ENCODE measurements at places on chromosomes 3 and 15.

- no peak for DNase-seq
These were observed 16.6 kb downstream of the ZNF35 start for GRCh38 chr3:44665173-44665572.

DNA sequence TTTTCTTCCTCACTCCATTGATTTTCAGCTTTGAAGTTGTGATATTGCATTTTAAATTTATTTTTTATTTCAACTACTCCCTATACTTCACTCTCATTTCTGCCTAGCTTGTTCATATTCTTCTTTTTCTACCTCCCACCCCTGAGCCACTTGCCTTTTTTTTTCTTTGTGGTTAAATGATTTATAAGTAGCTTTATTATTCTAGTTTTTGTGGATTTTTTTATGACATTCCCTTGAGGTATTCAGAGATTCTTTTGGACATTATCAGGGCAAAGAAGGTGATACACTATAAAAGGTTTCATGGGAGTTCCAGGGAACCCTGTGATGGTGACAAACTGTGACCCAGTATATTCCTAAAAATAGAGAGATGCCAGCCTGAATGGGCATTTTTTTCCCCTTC, 3.3 kb downstream of the C15orf61 start:
- no peak for DNase-seq

- peak; percentile 72 for DNase-seq
These were observed 17.3 kb downstream of the DPH3 start for GRCh38 chr3:16247282-16248061.

DNA sequence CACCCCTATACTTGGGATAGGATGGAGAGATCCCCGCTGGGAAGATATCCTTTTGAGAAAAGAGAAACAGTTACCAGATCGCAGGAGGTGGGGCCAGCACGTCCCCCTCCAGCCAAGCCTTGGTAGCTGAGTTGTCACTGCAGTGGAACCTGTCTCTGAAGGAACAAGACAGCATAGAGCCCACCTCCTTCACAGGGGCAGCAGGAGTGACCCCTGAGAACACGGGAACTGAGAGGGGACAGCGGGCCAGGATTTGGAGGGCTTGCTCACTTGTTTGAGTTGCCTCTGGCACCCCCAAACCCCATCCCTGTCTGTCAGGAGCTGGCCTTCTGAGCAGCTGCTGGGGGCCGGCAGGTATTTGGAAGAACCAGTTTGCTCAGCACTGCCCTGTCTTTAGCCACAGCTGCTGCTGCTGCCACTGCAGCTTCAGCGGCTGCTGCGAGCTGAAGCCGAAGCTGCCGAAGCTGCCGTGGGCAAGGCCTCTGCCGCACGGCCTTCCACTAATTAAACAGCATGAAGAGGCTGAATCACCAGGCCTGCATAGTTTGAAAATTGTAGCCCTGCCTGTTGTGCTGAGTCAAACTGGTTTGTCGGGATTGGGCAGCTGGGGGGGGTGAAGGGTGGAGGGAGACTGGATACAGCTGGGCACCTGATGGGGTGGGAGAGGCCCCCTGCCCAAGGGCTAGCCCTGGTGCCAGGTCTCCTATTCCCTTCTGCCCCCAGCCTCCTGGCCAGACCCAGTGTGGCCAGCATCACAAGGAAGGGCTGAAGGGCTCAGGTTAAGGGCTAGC, 4.0 kb downstream of the EPHB3 start:
- DNase-seq = no peak

DNA sequence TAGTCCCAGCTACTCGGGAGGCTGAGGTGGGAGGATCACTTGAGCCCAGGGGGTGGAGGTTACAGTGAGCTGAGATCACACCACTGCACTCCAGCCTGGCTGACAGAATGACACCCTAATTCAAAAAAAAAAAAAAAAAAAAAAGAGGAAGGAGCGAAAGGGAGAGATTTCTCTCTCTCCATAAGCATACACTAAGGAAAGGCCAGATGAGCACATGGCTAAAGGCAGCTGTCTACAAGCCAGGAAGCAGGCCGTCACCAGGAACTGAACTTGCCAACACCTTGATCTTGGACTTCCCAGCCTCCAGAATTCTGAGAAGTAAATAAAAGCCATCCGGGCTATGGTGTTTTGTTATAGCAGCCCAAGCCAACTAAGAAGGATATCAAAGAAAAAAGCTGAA, 7.5 kb downstream of the SRGAP3 start:
- no peak for DNase-seq

DNA sequence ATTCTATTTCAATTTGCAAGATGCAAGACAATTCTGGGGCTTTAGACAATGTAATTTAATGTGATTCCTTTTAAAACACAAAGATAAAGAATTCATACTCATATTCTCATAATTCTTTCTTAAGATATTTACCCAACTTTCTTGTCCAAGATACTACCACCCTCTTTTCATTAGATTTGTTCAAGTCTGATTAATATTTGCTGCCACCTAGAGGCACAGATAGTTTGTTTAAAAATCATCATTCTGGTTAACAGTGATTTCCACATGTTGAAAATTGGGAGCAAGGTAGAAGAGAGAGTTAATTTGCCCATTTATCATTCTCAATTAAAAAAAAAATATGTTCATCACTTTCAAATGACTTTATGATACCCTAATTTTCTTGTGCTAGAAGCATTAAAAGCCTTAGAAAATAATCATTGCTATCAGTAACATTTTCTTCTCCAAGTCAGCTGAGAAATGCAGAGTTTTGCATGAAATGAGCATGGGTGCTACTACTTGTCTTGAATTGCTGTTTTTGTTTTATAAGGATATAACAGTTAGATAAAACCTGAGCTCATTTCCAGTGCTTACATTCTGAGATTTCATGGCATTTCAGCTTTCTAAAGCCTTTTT, 11.6 kb downstream of the TAMM41 start:
- DNase-seq = no peak

DNA sequence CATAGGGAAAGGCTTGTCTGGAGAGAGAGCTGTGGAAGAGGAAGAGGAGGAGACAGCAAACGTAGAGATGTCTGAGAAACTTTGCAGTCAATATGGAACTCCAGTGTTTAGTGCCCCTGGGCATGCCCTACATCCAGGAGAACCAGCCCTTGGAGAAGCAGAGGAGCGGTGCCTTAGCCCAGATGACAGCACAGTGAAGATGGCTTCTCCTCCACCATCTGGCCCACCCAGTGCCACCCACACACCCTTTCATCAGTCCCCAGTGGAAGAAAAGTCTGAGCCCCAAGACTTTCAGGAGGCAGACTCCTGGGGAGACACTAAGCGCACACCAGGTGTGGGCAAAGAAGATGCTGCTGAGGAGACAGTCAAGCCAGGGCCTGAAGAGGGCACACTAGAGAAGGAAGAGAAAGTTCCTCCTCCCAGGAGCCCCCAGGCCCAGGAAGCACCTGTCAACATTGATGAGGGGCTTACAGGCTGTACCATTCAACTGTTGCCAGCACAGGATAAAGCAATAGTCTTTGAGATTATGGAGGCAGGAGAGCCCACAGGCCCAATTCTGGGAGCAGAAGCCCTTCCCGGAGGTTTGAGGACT, 6.9 kb downstream of the MAP1A start:
- no peak for DNase-seq

- no peak for DNase-seq
These were observed 835 bp downstream of the SEMA5B start for GRCh38 chr3:123026565-123027291.

DNA sequence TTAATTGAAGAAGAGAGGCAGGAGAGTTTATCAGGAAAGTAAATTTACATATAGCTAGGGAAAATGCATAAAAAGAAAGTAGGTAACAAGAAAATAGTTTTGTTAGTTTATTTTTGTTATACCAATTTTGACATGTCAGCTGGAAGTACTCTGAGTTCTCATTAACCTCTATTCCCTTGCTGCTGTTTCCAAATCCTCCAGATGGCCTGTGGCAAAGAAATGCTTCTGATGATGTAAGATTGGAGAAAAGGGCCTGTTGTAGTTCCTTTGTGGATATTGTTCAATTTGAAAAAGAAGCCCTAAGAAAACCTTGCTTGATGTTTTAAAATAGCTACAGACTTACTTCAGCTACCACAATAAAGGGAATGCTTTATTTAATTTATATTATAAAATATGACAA, 192.9 kb upstream of the SLITRK3 start:
- DNase-seq = no peak

All from activated T-cell treated with anti-CD3 and anti-CD28 coated beads, Interleukin-2, amount 50 U/mL, for 4 hours (primary cell).